CD8-positive, alpha-beta T cell (primary cell): ENCODE measurements at places on chromosomes 7 and 10.
A peak's percentile ranks its signal among the peaks of the same experiment; 100 is the strongest.

GRCh38 chr7:27689591-27690164 lies 27.0 kb upstream of the HIBADH start:
- DNase-seq = no peak

- no peak for DNase-seq
Observed at GRCh38 chr10:115665549-115665948, 572.4 kb downstream of the ATRNL1 start.

GRCh38 chr7:5769571-5769970 lies 11.9 kb downstream of the RNF216 start:
- DNase-seq = no peak

GRCh38 chr10:51090190-51090589 lies 15.9 kb downstream of the PRKG1 start:
- no peak for DNase-seq

GRCh38 chr10:34710391-34710751 lies 104.7 kb downstream of the PARD3 start:
- no peak for DNase-seq

- no peak for DNase-seq
Observed at GRCh38 chr10:819326-819725, 112.2 kb downstream of the LARP4B start.

GRCh38 chr10:4013651-4014121 lies 228.7 kb upstream of the KLF6 start:
- DNase-seq = no peak

DNA sequence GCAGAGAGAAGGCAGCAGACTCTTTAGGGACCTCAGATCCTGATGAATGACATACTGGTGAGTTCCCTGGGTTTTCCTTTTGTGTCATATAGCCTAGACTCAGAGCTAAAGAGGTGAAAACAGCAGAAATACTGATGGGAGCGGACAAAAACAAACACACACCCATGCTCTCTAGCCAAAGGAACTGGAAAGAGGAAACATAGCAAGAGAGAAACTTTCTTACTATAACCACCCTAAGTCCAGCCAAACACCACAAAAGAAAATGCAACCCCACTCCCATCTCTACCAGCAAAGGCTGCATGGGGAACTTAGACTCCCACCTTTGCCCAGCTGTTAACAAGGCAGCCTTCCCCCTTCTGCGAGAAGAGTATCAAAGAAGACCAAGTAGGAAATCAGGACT lies 16.3 kb downstream of the GSAP start:
- DNase-seq = no peak

DNA sequence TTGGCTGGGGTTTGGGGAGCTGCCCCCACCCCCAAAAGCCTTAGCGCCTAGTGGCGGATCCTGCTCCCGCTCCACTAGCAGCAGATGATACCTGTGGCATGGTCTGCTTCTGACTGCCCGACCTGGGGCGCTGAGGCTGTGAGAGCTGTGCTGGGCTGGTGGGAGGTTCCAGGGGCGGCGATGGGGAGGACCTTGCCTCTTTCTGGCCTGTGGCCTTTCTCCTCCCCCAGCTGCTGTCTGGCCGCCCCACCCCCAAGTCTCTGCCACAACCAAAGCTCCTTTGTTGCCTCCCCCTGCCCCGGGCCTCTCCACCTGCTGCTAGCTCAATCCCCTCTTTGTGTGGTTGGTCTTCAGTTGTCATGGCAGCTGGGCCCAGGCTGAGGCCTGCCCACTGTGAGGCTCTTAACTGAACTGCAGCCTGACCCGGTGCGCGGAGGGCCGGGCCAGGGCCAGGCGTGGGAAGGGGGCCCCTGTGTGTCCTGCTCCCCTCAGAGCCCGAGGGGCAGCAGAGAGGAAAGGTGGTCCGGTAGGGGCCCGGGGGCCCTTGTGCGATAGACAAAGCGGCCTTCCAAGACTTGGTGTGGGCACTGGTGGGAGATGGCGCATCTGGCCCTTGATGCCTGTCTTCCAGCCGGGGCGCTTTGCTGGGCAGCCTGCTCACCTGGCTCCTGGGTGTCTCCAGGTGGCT lies 4.7 kb downstream of the ZNF775 start:
- DNase-seq = no peak

GRCh38 chr10:58651040-58651439 lies 138.4 kb downstream of the BICC1 start:
- no peak for DNase-seq

GRCh38 chr10:274866-275265 lies 139.6 kb downstream of the ZMYND11 start:
- DNase-seq = no peak

- no peak for DNase-seq
Observed at GRCh38 chr10:61465901-61466632, 12.9 kb upstream of the TMEM26 start.

DNA sequence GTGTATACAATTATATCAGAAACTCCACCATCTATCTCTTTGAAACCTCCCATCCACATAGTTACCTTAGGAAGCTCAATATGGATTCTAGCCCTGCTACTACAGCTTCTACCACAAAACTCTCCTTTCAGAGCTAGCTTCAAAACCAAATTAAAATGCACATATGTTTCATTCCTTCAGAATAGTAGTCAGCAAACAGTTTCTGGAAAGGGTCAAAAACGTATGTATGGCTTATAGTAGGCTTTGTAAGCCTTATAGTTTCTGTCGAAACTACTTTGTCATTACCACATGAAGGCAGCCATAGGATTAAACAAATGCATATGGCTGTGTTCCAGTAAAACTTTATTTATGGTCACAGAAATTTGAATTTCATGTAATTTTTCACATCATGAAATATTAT lies 155.6 kb upstream of the LAMB4 start:
- DNase-seq = no peak

- peak; percentile 17 for DNase-seq
Observed at GRCh38 chr7:368651-369475, 78.9 kb downstream of the FOXL3 start.

GRCh38 chr10:88232983-88233543 lies 350.1 kb downstream of the RNLS start:
- no peak for DNase-seq

- no peak for DNase-seq
Observed at GRCh38 chr7:1725766-1726630, 55.9 kb downstream of the ELFN1 start.

DNA sequence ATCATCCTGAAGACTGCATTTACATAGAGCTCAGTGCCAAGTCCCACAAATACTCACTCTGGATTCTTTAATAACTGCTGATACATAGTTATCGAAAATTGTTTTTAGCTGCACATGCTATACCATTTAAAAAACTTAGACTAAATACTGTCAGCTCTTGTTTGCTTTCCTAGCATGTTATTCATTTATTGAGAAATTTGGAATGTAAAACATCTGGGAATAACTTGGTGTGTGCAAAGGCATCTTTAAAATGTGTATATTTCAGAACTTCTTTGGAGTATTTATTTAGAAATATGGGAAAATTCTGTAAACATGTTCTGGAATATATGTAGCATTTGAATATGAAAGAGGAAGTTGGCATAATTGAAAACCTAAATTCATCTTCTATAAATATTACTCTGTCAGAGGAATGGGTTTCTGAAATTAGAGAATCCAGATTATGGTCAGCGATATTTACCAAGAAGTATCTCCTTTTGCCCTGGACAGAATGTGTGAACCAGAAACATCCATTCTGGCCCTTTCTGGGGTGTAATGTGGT lies 119.7 kb downstream of the ARID5B start:
- no peak for DNase-seq

DNA sequence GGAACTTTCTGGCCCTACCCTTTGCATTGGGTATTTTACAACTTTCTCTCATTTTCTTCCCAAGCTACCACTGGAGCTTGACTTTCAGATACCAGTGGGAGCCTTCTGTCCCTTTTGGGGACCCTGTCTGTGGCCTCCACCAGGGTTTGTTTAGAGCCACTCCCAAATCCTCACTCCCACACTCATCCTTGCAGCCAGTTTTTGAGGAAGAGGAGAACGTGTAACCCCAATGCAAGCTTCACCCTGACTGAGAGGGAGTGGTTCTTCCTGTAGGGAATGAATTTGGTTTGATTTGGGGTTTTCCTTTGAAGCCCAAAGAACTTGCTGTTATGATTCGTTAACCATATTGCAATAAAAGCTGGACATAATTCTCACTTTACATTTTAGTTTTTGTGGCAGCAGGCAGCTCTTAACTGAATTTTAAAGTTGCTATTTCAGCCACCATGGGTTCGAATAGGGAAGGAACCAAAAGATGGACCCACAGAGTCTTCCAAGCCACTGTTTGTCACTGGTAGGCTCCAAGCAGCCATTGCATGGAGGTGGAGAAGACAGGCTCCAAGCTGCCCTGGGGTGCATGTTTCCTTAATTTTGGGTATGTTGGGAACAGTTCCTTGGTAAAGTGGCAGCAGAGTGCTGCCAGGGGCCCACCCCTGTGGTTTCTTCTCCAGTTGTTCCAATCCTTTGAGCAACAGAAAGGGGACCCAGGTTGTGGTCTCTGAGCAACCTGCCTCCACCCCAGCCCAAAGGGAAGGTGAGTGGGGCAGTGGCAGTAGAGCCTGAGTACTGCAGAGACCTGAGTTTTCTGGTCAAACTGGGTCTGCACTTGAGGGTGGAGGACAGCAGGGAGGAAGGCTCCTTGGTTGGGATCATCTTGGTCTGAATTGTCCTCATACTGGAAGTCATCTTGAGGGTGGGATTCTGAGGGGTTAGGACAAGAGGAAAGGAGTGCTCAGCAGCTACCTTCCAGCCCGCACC lies 5.1 kb downstream of the EVX1 start:
- no peak for DNase-seq

DNA sequence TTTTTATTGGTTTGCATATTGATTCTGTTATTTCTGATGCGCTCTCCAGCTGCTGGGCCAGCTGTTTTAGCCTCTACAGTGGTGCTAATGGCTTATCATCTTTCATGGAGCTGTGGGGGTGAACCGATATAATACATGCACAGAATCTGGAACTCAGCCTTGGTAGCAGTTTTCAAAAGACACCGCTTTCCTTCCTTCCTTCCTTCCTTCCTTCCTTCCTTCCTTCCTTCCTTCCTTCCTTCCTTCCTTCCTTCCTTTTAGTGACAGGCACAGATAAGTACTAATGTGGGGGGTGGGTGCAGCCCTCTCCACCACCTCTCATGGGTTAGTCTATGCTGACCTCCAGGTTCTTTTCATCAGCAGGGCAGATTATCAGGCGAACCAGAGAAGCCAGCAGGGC lies 31.9 kb upstream of the C10orf53 start:
- no peak for DNase-seq

DNA sequence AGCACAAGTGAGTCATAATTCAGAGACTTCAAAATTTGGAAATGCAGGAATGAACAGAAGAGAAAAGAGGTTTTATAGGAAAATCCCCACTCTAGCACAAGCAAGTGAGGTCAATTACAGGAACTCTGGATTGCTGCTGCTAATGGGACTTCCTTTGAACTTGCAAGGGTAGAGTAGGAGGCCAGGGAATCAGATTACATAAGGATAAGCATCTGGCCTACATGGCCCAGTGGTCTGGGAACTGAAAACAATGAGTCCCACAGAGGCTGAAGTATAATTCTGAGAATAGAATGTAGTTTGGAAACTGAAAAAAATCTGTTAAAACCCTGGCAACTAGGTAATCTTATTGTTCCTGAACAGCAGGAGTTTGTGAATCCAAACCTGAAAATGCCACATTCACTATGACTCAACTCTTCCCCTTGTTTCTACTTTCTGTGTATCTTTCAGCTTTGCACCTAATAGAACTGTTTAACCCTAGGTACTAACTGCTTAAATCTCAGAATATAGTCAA lies 66.5 kb downstream of the CTNNA3 start:
- DNase-seq = no peak

- no peak for DNase-seq
Observed at GRCh38 chr10:79422178-79422892, 23.1 kb downstream of the ZCCHC24 start.

- no peak for DNase-seq
Observed at GRCh38 chr10:121076776-121077715, 225.9 kb downstream of the WDR11 start.

- no peak for DNase-seq
Observed at GRCh38 chr10:49652421-49653272, 26.8 kb upstream of the C10orf53 start.

GRCh38 chr10:114026189-114027040 lies 17.3 kb upstream of the ADRB1 start:
- no peak for DNase-seq

GRCh38 chr7:18541181-18541870 lies 45.8 kb downstream of the HDAC9 start:
- no peak for DNase-seq

GRCh38 chr10:99711129-99711719 lies 20.7 kb downstream of the COX15 start:
- peak; percentile 49 for DNase-seq

GRCh38 chr10:102289840-102290239 lies 44.5 kb downstream of the GBF1 start:
- DNase-seq = no peak

GRCh38 chr7:41445946-41446345 lies 256.9 kb downstream of the INHBA start:
- no peak for DNase-seq

DNA sequence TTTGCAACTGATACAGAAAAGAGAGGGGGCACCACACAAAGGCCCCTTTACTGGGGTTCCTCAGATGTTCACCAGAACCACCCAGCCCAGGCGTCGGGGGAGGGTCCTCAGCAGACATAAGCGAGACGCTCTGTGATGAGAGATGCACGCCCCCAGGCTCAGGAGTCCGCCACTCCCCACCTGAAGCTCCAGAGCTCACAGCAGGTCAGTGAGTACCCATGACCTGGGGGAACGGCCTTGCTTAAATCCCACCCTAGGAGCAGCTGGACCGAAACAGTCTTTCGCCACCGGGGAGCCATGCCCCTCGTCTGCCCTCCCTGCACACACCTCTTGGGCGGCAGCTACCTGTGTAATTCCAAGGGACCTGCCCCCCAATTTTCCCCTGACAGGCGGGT lies 2.8 kb downstream of the CRYGN start:
- DNase-seq = no peak

DNA sequence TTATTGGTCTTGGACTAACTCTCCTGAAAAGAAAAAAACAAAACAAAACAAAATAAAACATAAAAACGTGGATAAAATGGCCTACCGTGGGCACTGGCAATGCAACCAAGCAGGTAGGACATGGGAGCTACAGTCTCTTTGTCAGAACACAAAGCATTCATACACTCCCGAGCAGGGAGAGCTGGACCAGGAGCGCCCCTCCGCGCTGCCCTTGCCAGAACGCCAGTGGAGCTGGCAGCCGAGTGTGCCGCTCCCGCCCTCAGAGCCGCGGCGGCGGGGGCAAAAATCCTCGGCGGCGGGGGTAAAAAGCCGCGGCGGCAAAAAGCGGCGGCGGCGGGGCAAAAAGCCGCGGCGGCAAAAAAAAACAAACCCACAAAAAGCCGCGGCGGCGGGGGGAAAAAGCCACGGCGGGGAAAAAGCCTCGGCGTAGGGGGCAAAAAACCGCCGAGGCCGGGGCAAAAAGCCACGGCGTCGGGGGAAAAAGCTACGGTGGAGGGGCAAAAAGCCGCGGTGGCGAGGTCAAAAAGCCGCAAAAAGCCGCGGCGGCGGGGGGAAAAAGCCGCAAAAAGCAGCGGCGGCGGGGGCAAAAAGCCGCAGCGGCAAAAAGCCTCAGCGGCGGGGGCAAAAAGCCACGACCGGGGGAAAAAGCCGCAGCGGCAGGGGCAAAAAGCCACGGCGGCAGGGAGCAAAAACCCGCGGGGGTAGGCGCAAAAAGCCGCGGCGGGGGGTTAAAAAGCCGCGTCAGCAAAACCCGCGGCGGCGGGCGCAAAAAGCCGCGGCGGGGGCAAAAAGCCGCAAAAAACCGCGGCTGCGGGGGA lies 418.1 kb downstream of the ZNF716 start:
- DNase-seq = no peak
